CD4-positive, alpha-beta T cell treated with Interleukin-2 at 100 ng/mL for 4 hours (primary cell): ENCODE measurements at places on chromosomes 1 and 21.

DNA sequence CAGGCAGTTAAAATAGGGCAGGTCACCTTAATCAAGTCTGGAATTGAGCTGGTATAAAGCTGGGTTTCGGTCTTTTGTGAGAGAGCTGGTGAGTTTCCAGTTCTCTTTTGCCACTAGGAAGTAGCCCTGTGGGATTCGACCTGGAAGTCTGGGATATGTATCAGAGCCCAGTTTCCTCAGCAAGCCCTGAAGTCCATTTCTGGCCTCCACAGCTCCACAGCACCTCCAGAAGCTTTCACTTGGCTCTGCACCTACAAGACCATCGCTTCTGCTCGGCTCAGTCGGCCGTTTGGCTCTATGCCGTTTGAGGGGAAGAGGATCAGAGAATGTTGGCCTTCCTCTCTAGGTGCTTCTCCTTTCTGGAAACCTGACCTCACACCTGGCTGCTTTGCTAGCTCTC lies 148.0 kb downstream of the GALNT2 start:
- DNase-seq = no peak

DNA sequence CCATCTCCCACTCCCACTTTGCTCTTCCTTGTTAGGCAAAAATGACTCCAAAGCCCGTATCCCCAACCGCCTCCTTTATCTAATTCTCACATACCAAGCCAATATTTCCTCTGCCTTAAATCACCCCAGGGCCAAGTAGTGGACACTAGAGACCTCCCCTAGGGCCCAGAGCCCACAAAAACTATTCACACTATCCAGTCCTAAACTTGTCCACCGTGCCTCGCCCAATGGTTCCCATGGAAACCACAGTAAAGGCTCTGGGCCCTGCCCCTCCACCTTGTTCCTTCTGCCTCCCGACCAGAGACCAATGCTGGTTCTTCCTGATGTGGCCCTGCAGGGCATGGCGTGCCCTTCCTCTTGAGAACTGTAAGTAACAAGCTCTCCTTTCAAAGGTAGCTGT lies 11.8 kb downstream of the CFAP107 start:
- DNase-seq = no peak

DNA sequence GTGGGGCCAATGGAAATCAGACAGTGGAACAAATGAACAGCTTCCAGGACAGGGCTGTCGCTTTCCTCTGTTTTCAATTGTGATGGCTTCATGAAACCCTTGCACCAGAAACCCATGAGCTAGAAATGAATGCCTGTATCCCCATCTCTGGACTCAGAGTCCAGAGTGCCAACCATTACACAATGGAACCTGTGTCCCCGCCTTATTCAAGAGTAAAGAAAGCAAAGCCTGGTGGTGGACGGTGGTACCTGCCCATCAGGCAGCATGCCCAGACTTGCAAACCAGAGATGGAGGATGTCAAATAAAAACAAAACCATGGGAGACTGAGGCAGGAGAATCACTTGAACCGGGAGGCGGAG lies 4.4 kb upstream of the CAPN2 start:
- DNase-seq = no peak

DNA sequence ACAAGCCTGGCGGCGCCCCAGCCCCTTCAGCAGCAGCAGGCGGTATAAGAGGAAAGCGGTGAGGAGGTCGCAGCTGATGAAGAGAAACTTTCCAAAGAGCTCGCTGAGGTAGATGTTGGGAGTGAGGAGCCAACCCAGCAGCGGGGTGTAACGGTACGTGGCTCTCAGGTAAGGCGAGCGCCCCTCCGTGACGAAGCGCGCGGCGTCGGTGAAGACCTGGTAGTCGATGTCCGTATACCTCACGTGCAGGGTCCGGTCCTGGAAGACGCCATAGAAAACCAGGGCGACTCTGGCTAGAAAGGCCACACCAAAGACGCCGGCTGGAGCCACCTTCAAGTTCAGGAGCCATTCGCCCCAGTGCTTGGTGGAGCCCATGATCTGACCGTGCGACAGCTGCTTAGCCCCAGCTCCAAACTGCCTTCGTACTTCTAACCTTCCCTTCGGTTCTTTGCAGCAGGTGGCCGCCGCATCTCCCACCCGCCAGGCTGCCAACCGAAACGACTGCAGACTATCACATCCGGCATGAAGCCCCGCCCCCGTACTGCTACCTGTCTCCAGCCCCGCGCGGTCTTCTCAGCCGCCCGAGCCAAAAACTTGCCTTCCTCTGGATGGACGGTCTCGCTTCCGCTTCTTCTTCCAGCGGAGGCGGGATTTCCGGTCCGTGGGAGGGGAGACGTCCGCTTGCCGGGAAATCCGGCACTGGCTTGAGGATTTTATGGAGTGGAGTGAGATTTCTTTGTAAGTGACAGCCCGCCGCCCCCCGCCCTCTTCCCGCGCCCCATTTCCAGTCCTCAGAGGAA lies at the start of gene PIGM:
Gene PIGM (minus strand): TSS at position 626 of the 800 bp plus-strand sequence. CDS start 251 bp downstream, at position 375.
- DNase-seq = peak; percentile 93

DNA sequence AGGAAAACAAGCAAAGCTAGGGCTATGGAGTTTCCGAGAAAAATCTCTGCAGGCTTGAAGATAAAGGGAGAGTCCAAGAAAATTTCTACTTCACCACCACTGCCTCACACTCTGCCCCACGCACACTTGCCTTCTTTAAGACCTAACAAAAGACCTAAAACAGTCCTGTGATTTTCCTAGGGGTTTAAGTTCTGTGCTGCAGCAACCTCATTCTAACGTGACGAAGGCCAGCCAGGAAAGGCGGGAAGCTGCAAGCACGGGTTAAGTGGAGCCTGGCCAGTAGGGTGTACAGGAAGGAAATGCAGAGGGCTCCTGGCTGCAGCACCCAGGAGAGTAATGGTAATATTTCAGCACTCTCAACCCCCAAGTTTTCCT lies 1.5 kb downstream of the SPATA6 start:
- DNase-seq = no peak

DNA sequence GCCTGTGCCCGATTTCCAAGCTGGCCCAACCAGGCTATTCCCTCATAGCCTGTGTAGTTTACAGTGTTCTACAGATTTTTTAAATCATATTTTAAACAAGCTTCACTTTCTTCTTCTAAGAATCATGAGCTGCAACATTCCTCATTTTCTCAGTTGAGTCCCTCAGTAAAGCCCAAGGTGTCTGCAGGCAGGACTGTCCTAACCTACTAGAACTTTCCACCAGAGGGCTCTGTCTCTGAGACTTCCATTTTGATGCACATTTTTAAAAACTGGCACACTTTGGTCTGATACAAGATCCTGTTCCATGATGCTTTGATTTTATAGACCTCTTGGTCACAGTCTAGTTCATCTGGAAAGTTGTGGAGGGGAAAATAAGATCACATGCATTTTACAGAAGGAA lies 21.6 kb upstream of the SLAMF6 start:
- peak; percentile 70 for DNase-seq

- DNase-seq = no peak
Observed at GRCh38 chr21:43299441-43300277, 127.3 kb downstream of the SIK1 start.

GRCh38 chr1:167430134-167430848 lies 88.0 kb downstream of the CD247 start:
- DNase-seq = no peak

GRCh38 chr1:56758135-56758534 lies 61.1 kb downstream of the FYB2 start:
- DNase-seq = no peak

DNA sequence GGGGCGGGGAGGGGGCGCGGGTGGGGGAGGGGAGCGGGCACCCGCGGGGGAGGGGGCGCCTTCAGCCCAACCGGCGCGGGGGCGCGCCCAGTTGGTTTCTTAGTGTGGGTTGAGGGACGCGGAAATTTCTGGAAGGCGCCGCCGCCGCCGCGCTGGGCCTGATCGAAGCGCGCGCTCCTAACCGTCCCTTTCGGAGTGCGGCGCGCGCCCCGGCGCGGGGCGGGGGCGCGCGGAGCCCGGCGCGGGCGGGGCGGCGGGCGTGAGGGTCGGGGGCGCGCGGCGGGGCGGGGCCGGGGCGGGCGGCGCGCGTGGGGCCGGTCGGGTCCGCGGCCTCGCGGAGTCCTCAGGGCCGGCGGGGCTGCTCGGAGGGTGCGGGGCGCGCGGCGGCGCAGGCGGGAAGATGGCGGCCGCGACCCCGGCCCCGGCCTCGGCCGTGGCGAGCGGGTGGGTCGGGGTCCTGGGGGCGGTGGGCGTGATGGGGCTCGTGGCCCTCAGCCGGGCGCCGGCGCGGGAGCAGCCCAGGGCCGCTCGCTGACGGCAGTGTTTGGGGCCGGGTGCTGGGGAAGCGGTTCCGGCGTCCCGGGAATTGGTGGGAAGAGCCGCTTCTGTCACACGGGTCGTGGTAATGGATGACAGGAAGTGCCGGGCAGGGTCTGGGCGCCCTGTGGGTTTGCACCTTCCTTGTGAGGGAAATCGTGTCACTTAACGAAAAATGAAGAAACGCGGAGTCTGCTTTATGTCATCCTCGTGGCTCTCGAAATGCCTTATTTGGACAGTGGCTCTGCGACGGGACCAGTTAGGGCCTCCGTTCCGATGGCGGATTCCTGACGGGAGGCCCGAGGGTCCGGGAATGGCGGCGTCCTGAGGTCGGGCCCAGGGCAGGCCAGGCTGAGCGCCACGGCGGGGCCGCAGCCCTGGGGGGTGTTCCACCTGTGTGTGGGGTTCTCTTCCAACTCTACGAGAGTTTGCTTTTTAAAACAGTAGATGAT lies 764 bp downstream of the PKNOX1 start:
- DNase-seq = peak; percentile 57

- DNase-seq = no peak
Observed at GRCh38 chr1:94027721-94028515, 93.0 kb downstream of the ABCA4 start.

GRCh38 chr1:160101037-160101716 lies 2.8 kb upstream of the IGSF8 start:
- DNase-seq = peak; percentile 78

GRCh38 chr21:41975391-41976272 lies 21.8 kb upstream of the C2CD2 start:
- no peak for DNase-seq

DNA sequence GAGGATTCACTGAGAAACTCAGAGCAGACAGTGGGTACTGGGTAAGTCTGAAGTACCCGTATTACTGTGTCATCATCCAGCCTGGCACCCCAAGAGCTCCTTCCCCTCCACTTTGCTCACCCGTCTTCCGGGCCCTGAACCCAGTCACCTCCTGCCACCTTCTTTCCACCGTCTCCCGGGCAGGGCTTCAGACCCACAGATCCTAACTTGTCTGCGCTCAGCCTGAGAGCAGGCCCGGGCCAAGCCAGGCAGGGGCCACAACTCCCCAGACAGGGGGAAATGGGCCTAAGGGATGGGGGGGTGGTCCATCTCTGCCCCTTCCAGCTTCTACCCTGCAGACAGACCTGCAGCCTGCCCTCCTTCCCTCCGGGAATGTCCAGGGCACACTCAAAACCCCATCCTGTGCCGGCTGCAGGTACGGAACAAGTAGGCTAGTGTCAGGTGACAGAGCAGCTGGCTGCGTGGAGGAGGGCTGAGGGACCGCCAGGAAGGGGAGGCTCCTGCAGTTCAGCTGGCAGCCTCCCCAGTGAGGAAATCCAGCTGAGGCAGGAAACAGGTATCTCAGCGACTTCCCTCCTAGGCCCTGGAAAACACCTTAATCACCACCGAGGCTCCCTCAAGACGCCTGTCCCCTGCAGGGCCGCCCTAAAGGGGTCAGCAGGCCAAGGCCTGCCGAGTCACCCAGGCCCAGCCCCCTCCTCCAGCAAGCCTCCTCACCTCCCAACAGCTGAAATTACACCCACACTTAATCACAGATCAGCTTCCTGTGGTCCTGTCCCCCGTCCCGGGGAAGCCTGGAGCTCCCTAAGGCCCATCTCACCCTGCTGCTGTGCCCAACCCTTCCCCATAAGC lies 3.5 kb downstream of the HSPG2 start:
- DNase-seq = no peak

DNA sequence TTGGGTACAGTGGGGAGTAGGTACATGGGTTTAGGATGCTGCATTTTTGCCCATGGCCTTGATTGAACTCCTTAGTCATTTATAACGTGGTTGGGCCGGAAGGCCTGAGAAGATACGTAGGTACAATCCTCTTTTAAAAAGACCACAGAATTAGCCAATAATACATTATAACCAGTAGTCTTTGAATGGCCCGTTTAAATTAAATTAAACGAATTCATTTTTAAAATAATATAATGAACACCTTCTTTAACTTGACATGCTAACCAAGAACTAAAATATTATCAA lies 20.1 kb upstream of the ADAR start:
- DNase-seq = no peak

DNA sequence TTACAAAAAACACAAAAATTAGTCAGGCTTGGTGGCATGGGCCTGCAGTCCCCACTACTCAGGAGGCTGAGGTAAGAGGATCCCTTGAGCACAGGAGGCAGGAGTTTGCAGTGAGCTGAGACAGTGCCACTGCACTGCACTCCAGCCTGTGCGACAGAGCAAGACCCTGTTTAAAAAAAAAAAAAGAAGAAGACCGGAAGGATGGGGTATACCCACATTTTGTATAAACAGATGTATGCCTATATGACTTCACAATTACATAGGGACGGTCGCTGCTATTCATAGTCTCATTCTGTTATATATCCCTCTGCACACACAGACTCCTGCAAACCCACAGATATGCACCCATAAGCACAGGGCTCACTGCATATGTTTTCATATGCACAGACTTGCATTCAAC lies 12.7 kb downstream of the LCK start:
- DNase-seq = peak; percentile 20

DNA sequence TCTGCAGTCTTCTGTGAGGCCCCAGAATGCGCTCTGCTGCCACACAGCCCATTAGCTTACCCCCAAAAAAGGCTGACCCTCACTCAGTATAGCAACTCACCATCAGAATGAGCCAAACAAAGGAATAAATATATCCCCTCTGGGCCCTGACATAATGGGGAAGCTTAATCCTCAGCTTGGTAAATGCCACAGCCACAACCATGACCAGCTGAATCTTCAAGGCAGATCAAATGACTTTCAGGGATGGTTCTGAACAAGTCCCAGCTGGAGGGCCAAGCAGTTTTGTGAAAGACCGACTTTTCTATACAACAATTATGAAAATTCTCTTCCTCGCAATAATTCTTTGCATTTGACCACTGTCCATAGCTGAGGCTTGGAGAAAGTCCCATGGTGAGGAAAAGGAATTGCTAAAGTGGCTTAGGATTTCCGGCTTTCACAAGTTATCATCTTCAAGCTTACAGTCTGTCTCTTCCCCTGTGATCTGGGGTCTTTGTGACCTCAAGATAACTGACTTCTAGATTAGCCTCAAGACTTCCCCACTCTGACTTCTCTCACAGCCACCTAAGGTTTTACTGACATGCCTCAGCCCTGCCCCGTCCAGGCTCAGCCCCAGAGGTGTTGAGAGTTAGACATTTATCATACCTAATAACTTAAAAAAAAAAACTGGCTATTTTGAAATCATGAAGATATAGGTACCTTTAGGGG lies 47.8 kb upstream of the PBX1 start:
- no peak for DNase-seq
